NK-92 treated with Interleukin-12 subunit alpha and Interleukin-12 subunit beta, amount 100 ng/mL, for 24 hours (cell line): ENCODE measurements at places on chromosomes 13 and 19.
A peak's percentile ranks its signal among the peaks of the same experiment; 100 is the strongest.

- no peak for DNase-seq
Observed at GRCh38 chr13:111456452-111457230, 136.2 kb downstream of the TEX29 start.

DNA sequence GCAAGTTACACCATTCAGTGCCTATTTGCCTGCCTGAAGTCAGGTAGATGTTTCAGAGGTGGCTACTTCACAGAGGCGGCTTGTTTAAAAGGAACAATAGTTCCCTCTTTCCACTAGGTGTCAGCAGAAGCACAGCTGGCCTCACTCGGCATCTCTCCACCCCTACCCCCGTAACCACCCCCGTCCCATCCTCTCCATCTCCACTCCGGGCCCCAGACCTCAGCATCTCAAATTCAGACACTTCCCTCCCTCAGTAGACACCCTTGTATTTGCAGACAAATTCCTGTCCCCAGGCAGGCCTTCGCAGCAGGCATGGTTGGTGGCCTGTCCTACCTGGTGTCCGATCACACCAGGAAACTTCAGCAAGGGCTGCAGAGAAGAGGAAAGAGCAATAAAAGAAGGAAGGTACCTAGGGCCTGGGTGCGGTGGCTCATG is 9.1 kb upstream of the DPP9 start:
- DNase-seq, result peak; percentile 17

DNA sequence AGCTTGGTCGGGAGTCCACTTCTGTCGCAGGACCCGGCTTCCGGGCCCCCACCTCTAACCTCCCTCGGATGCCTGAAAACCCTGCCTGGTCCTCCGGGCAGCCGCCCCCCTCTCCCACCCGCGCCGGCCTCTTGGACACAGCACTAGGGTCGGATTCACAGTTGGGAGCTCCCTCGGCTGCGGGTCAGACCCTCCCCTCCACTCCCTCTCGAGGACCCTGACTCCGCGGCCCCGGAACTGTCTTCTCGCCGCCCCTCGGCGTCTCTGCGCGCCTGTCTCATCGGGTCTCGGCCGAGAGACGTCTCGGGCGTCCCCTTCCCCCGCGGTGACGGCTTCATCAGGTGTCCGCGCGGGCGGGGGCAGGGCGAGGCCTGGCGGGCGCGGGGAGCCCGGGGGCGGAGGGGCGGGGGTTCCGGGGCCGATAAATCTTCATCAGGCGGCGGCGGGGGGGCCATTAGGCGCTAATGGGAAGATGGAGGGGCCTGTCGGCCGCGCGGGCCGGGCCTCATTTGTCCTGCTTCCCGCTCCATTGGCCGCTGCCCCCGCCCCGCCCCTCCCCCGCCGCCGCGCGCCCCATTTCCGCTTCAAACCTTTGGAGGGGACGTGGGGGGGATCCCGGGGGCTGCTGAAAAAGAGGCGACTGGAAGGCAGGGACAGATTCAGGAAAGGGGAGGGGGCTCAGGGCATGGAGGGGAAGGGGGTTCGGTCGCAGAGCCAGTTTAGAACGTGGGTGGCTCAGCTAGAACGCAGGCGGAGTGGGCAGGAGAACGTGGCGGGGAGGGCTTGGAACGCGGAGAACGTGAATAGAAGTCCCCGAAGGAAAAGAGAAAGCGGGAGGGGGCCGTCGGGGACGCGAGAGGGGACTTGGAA is 11.8 kb upstream of the ERFL start:
- no peak for DNase-seq

GRCh38 chr19:14305706-14306105 is 75.5 kb upstream of the ADGRE5 start:
- no peak for DNase-seq

- DNase-seq, result no peak
Observed at GRCh38 chr19:57248646-57249045, 8.2 kb downstream of the ZNF805 start.

DNA sequence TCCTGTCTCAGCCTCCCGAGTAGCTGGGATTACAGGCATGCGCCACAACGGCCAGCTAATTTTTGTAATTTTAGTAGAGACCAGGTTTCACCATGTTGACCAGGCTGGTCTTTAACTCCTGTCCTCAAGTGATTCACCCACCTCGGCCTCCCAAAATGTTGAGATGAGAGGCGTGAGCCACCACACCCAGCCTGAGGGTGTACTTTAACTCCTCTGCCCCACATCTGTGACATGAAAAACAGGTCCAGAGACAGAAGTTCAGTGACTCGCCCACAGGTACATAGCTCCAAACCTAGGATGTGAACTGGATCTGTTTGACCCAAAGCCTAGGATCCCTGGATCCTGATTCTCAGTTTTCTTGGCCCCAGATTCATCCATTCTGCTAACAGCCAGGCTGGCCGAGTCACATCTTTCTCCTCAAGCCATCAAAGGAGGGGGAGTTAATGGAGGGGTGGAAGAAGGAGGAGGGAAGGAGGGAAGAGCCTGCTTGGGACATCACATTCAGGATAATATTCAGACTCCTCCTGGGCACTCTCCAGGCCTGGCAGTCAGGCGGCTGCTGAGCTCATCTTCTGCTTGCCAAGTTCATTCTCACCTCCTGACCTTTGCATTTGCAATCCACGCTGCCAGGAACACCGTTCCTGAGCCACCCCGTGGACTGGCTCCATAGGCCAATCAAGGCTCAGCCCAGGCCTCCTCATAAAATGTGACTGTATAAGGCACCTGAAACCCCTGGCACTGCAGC is 3.1 kb downstream of the SPC24 start:
- DNase-seq, result no peak

GRCh38 chr13:78786459-78786858 is 127.5 kb upstream of the OBI1 start:
- no peak for DNase-seq

DNA sequence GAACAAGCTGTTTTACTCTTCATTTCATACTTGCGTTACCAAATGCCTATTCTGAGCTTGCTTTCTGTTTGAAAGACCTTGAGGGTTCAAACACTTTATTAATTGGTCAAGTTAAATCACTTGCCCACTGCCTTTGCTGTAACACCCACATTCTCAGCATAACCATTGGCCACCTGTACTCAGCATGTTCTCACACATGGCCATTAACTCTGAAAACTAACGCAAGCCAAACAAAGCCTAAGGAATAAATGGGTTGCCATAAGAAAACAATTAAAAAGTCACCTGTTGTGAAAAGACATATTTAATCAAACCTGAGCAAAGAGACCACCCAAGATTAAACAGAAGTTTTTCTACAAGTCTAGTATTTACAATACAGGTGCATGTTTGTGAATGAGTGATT is 517.2 kb upstream of the SPRY2 start:
- no peak for DNase-seq

DNA sequence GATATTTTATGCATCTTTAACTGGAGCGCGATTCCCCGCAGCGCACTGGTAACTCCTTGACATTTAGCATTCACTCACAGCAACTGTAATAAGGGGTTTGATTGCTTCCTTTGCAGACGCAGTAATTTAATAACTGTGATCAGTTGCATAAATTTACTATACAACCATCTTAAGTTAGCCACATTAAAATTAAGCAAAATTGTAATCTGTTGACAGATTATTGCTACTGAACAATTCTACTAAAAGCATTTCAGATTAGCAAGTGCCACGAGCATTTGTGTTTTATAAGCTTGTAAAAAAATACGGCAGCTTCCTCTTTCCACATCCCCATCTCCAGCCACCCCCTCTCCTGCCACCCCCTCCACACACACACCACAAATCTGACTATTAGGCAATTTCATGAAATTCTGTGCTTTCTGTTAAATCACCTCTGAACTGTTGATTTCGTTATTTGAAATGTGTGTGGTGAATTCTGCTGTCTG is 44.4 kb downstream of the TSHZ3 start:
- no peak for DNase-seq

- no peak for DNase-seq
Observed at GRCh38 chr19:32879741-32880140, 10.2 kb upstream of the SLC7A9 start.

- DNase-seq, result no peak
Observed at GRCh38 chr19:13644645-13645044, 119.7 kb upstream of the MRI1 start.

- no peak for DNase-seq
Observed at GRCh38 chr13:111184458-111185401, 69.6 kb downstream of the ARHGEF7 start.

DNA sequence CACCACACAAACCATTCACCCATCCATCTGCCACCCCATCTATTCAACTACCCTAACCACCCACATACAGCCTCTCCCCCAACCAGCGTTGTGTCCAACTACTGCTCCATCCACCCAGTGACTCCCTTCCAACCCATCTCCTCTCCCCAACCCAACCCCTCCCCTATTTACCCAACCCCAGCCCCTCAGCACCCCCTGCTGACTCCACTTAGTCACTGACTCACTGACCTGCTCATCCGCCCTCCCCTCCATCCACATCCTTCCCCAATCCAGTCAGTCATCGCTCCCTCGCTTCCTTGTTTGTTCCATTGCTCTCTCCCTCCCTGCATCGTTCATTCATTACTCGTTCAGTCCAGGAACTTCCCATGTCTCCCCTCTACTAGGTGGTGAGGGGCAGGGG is 39.2 kb downstream of the KCNC3 start:
- no peak for DNase-seq

DNA sequence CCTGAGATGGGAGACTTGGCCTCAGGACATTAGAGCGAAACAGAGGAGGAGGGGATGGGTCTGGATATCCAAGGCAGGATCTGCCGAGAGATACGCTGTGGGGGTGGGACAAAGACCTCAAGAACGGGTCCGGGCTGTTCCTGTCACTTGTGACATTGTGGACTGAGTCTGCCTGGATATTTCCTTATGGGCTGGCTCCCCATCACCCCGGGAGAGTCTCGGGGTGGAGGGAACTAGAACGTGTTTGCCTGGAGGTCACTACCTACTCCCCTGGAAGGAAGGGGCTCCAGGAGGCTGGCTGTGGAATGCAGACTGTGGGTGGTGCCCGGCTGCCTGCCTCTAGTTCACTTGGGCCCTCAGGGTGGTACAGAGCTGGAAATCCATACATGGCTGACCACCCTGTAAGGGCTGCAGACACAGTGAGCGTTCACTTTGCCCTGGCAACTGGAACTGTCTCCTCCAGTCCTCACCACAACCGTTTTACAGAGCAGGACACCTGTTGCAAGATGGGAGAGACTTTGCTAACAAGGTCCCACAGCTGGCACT is 26.4 kb downstream of the DNM2 start:
- DNase-seq, result no peak

DNA sequence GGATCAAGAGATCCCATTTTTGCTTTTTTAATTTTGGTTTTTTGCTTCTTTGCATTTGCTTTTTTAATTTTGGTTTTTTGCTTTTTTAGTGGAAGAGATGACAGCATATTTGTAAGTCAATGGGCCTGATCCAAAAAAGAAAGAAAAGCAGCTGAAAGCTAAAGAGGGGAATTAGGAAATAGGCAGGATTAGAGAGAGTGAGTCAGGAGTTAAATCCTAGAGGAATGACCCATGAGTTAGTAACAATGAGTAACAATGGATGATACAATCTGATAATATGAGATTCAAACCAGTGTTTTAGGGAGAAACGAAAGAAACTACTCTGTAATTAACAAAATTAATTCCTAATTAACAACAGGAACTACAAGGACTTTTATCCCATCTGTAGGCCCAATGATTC is 111.2 kb upstream of the SGCG start:
- no peak for DNase-seq

GRCh38 chr19:14354445-14354844 is 26.8 kb upstream of the ADGRE5 start:
- DNase-seq, result no peak

- no peak for DNase-seq
Observed at GRCh38 chr13:23701636-23702035, 131.4 kb downstream of the TNFRSF19 start.

DNA sequence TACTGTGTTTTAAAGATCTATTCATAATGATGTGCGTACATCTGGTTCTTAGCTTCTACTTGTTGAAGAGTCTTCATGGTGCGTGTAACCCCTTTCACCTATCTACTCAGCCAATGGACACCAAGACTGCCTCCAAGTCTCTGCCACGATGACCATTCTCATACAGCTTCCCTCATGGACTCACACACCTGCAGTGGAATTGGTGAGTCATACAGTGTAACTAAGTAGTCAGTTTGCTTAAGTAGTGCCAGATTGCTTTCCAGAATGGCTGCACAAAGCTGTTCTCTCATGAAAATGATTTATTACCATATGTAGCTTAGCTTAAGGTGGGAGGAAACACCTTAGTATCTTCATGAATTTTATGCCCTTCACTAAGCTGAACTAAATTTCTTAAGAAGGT is 112.3 kb downstream of the AKAP11 start:
- no peak for DNase-seq

GRCh38 chr19:24065865-24066604 is 21.0 kb upstream of the ZNF254 start:
- no peak for DNase-seq

DNA sequence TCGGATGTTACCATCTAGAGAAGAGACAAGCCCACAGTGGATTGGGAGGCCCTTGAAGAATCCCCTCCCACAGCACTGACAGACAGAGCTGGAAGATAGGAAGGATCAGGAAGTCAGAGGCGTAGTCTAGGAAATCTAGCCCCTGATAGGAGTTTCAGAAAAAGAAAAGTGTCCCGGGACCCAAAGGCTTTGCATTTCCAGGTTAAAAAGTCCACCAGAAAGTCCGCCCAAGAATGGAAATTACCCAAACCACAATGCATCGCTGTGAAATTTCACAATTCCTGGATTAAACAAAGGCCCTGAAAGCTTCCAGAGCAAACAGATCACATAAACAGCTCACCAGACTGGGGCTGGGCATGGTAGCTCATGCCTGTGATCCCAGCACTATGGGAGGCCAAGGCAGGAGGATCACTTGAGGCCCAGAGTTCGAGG is 146.9 kb downstream of the KDM4B start:
- DNase-seq, result no peak

DNA sequence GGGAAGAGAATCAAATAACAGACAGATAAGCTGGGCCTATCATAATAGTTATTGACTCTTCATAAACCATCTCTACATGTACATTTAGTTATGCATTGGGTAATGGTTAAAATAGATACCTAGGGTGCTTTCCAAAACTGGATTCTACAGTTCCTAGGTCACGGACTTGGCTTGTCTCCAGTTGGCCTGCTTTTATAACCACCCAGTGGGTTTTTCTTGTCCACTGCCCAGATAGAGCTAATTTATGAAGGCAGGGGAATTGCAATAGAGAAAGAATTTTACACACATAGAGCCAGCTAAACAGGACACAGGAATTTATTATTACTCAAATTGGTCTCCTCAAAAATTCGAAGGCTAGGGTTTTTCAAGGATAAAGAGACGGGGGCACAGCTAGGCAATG is 97.3 kb downstream of the FAM216B start:
- no peak for DNase-seq

DNA sequence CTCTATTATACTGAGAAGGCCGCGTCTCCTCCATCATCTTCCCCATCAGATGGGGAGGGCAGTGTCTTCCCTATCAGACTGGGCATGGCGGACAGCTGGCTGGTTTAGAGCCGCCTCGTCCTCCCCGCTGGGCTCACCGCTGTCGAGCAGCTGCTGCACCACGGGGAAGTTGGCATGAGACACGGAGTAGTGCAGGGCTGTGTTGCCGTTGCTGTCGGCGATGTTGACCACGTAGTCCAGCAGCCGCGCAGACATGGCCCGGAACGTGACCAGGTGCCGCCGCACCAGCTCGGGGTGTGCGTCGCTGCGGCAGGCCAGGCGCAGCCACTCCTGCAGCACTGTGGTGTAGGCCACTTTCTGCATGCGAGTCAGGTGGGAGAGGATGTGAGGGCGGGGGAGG is 18.8 kb upstream of the SPC24 start:
- DNase-seq, result no peak

GRCh38 chr19:38060331-38060730 is 153.3 kb downstream of the SIPA1L3 start:
- DNase-seq, result no peak
